ENCODE measurements at places on chromosomes 2 and 18. TPM values are rescaled to one million over a fixed set of nuclear protein-coding genes. Genes with fewer than 3 reads are reported as not detected.

Gene GDF7
- total RNA-seq, result 0.06 TPM

Gene COL6A3
- 1.7 TPM for total RNA-seq

Gene FLACC1
- 3.8 TPM for total RNA-seq

Gene HNMT
- total RNA-seq, result not detected

Gene MOCOS
- total RNA-seq, result not detected

Gene AOX1
- total RNA-seq, result not detected

Gene CRYGD
- total RNA-seq, result not detected

Gene AQP12A
- not detected for total RNA-seq

Gene SCG2
- not detected for total RNA-seq

Gene DNAJC5G
- total RNA-seq, result not detected

Gene ADRA2B
- total RNA-seq, result 2.0 TPM

All from CD8-positive, alpha-beta T cell (primary cell).